ENCODE measurements at places on chromosomes 6 and 20. TPM values are rescaled to one million over a fixed set of nuclear protein-coding genes. Genes with fewer than 3 reads are reported as not detected.

GRCh38 chr20:50425076-50425475 lies 85.1 kb upstream of the PTPN1 start:
- DNase-seq = no peak

FHL5 gene
- total RNA-seq = not detected

- no peak for DNase-seq
These were observed 130.7 kb downstream of the LRFN2 start for GRCh38 chr6:40456390-40457013.

SPEF1 gene
- not detected for total RNA-seq

GRCh38 chr6:3019065-3019464 lies 19.4 kb downstream of the NQO2 start:
- no peak for DNase-seq

APOM gene
- 182 TPM for total RNA-seq

- DNase-seq = no peak
These were observed 71.3 kb downstream of the PCSK2 start for GRCh38 chr20:17298171-17298570.

DNA sequence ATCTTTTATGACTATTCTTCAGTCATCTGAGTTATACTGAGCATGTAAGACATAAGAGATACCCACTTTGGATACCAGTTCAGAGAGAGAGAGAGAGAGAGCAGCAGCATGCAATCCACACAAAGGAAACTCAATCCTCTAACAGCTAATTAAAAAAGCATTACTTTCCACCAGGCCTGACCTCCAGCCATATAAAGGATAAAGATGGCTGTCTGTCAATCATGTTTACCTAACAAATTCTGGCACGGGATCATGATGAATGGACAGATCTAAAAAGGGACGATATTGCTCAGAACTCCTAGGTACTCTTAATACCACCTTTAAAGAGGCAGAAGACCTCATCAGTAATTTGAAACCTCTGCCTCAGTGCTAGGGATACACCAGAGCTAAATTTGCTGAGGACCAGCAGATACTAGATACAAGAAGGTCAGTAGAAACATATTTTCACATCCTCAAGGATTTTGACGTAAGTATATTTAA lies 159.2 kb downstream of the RPS12 start:
- DNase-seq = no peak

GRCh38 chr20:14989535-14990290 lies 652.3 kb upstream of the FLRT3 start:
- no peak for DNase-seq

DEFB129 gene
- total RNA-seq = not detected

POM121L2 gene
- not detected for total RNA-seq

GRCh38 chr6:1554141-1554475 lies 55.6 kb upstream of the FOXC1 start:
- no peak for DNase-seq

NKX2-2 gene
- not detected for total RNA-seq

GRCh38 chr6:164167873-164168405 lies 753.4 kb downstream of the QKI start:
- DNase-seq = no peak

DNA sequence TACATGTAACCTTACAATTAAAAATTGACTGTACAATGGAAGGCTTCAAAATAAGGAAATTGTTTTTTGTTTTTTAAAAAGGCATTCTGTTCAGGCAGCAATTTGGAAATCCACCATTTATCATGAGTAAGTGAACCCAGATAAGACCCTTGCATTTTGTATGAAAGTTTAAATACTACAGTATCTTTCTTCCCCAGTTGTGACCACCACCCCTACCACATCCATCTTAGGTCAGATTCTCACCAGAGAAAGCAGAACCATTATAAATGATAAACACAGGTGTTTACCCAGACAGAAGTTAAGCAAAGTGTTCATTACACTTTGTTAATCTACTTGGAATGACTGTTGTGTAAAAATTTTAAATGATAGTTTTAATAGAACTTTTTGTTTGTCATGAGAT lies 20.2 kb downstream of the SENP6 start:
- DNase-seq = no peak

- no peak for DNase-seq
These were observed 6.3 kb upstream of the NAA20 start for GRCh38 chr20:20010639-20011500.
